ENCODE measurements at places on chromosomes 2 and 18. TPM values are rescaled to one million over a fixed set of nuclear protein-coding genes. Genes with fewer than 3 reads are reported as not detected.

SCYGR4 gene
- not detected for total RNA-seq

RIT2 gene
- not detected for total RNA-seq

TXNDC2 gene
- total RNA-seq, result not detected

MOB4 gene
- 10.7 TPM for total RNA-seq

DQX1 gene
- total RNA-seq, result 0.45 TPM

KCNG2 gene
- not detected for total RNA-seq

ADGRF3 gene
- total RNA-seq, result 3.0 TPM

L3MBTL4 gene
- 0.10 TPM for total RNA-seq

LGALSL gene
- total RNA-seq, result 1.0 TPM

NGEF gene
- 0.12 TPM for total RNA-seq

LOXHD1 gene
- total RNA-seq, result not detected

PPP4R3B gene
- total RNA-seq, result 57.2 TPM

ACADL gene
- not detected for total RNA-seq

MROH2A gene
- total RNA-seq, result not detected

CROCC2 gene
- total RNA-seq, result not detected

All from activated naive CD4-positive, alpha-beta T cell treated with anti-CD3 and anti-CD28 coated beads for 36 hours (primary cell).